Esophagus muscularis mucosa (tissue), 4 donors: ENCODE measurements at places on chromosomes 2 and 18. TPM values are rescaled to one million over a fixed set of nuclear protein-coding genes. Genes with fewer than 3 reads are reported as not detected.
A peak's percentile ranks its signal among the peaks of the same experiment; 100 is the strongest.

GALNT14 gene
- total RNA-seq = not detected

SKOR2 gene
- total RNA-seq = not detected

KIF3C gene
- total RNA-seq = 14.3 TPM

TTC21B gene
- total RNA-seq = 25.8 TPM

UGT1A6 gene
- total RNA-seq = not detected

APCDD1 gene
- 47.1 TPM for total RNA-seq

GPR45 gene
- total RNA-seq = not detected

GREB1L gene
- 16.0 TPM for total RNA-seq

DNA sequence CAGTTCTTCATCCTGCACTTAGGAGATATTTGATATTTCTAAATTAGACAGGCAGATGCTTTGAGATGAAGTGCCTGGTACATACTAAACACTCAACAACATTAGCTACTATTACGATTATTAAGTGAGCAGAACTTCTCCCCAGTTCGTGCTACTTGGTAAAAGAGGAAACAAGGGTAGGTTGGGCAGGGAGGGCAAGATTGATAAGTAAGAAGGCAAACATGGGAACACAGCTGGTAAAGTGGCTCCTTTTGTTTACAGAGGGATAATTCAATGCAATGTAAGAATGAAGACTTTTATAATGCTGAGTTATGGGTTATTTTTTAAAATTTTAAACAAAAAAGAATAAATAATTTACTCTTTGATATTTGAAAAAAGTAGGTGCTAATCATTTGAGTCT is 15.9 kb upstream of the WIPF1 start:
- no peaks in the 10 kb centered on the region for H3K27me3 ChIP-seq
- H3K4me1 ChIP-seq = peaks cover 50% of the 10 kb centered on the region
- no peak for DNase-seq
- no peak overlapping the region for H3K4me3 ChIP-seq
- no peak overlapping the region for H3K27ac ChIP-seq

DNA sequence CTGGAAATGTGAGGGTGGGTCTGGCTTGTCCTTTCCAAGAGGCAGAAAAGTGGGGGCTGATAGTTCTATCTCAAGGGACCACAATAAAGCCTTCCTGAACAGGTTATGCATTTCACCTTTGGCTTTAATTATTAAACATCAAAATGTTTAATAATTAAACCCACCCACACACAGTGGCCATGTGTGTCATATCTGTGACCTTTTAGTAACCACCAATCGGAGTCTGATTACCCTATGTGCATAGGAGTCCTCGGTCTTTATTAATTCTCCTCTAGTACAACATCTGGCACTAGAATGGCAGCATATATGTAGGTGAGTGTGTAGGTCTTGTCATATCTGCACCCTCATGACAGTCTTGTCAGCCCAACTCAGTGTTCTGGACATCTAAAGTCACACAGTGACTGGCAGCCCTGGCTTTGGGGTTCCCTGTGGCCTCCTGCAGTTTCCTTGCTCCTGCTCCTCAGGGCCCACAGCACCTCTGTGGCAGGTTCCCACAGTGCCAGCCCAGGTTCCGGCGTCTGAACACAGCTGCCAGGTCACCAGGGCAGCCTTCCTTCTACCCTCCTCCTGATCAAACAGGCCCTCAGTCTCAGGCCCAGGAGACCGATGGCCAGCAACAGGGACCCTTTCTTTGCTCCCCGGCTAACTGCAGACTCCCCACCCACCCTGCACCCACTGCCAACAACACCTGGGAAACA is 100.9 kb downstream of the MTCL1 start:
- H3K27ac ChIP-seq = no peak overlapping the region
- H3K4me1 ChIP-seq = peaks cover 11% of the 10 kb centered on the region
- peaks cover 25% of the 10 kb centered on the region for H3K36me3 ChIP-seq
- H3K27me3 ChIP-seq = no peaks in the 10 kb centered on the region
- DNase-seq = no peak

GRCh38 chr2:17355608-17356329 is 162.5 kb downstream of the RAD51AP2 start:
- H3K4me3 ChIP-seq = no peak overlapping the region
- no peak for DNase-seq
- no peak overlapping the region for H3K27ac ChIP-seq
- H3K4me1 ChIP-seq = peaks cover 4% of the 10 kb centered on the region

- H3K36me3 ChIP-seq = no peaks in the 10 kb centered on the region
- H3K27me3 ChIP-seq = no peaks in the 10 kb centered on the region
- peak overlapping the region; percentile 20 for H3K27ac ChIP-seq
Measured at GRCh38 chr2:20065885-20066602, 14.6 kb upstream of the LAPTM4A start.
